T-helper 2 cell treated with Interferon-gamma antibody and Interleukin-4, amounts not matched to agents 5 μg/mL and 100 μg/mL, for 36 hours (primary cell): ENCODE measurements at places on chromosomes 6 and 20.

GRCh38 chr6:168029459-168030217 lies 32.2 kb downstream of the KIF25 start:
- H3K4me3 ChIP-seq, result no peak overlapping the region
- peaks cover 5% of the 10 kb centered on the region for H3K27me3 ChIP-seq
- H3K27ac ChIP-seq, result no peak overlapping the region
- no peak for DNase-seq
- H3K4me1 ChIP-seq, result peaks cover 4% of the 10 kb centered on the region
- H3K36me3 ChIP-seq, result peaks cover 2% of the 10 kb centered on the region

GRCh38 chr6:107809966-107810365 lies 14.1 kb downstream of the SCML4 start:
- H3K27ac ChIP-seq, result no peak overlapping the region
- peaks cover 4% of the 10 kb centered on the region for H3K4me1 ChIP-seq
- H3K4me3 ChIP-seq, result no peak overlapping the region
- H3K36me3 ChIP-seq, result no peaks in the 10 kb centered on the region
- DNase-seq, result no peak

DNA sequence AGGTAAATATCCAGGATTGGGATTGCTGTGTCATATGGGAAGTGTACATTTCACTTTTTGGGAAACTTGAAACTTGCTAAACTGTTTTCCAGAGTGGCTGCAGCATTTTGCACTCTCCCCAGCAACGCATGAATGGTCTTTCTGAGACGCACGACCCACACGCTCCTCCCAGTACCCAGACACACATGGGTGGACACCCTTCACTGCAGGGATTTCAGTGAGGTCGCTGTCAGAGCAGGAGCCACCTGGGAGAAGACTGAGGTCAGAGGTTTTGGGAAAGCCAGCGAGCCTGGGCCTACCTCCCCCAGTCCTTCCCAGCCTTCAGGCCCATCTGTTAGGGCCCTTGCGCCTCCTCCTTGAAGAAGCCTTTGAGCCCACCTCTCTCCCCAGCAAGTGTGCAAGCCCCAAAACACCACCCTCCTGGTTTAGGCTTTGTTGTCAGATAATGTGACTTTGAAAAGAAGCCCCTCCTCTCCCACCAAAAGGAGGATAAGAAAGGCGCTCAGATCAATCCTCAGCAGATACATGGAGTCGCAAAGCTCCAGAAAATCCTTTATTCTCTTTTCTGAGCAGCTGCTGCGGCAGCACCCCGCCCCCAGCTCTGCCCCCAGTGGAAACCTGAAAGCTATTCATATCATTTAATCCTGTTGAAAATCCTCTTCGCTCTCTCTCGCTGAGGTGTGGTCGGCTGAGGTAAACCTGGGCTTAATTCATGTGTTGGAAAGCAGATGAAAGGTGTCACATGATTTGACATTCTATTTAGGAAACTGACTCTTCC lies 12.7 kb upstream of the JAG1 start:
- peaks cover 14% of the 10 kb centered on the region for H3K27me3 ChIP-seq
- H3K4me3 ChIP-seq, result no peak overlapping the region
- no peaks in the 10 kb centered on the region for H3K36me3 ChIP-seq

DNA sequence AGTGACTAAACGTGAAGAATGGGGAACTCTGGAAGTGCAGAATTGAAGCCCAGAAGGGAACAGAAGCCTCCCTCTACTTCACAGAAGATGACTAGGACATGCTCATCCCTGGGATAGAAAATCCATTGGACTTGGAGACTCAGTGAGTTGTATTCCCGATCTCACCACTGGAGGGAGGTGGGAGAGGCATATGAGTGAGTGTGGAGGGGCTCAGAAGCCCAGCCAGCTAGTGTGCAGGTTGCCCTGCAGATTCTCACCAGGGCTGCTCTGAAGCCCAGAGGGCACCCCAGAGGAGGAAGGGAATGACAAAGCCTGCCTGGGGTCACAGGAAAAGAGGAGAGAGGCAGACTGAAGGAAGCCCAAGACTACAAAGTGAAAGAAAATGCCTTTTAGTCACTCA lies 42.1 kb upstream of the HLA-E start:
- H3K27me3 ChIP-seq, result peaks cover 90% of the 10 kb centered on the region
- no peak overlapping the region for H3K4me3 ChIP-seq
- no peak overlapping the region for H3K27ac ChIP-seq
- H3K36me3 ChIP-seq, result no peaks in the 10 kb centered on the region

DNA sequence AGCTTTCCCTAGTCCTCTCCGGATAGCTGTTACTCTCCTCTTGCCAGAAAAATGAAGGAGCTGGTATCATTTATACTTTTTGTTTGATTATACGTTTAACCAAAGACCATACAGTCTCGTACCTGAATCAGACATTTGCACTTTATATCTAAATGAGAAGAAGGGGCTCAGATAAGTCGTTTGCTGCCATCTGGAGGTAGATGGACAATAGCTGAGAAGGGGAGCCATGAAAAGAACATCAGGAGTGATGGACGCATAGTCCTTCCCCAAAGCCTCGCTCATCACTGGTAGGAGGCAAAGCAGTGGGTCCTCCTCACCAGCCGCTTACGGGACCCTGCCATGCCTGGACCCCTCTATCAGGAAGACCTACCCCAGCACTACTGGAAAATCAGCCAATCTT lies 45.4 kb downstream of the RPF2 start:
- DNase-seq, result no peak
- no peaks in the 10 kb centered on the region for H3K4me1 ChIP-seq
- no peak overlapping the region for H3K4me3 ChIP-seq

DNA sequence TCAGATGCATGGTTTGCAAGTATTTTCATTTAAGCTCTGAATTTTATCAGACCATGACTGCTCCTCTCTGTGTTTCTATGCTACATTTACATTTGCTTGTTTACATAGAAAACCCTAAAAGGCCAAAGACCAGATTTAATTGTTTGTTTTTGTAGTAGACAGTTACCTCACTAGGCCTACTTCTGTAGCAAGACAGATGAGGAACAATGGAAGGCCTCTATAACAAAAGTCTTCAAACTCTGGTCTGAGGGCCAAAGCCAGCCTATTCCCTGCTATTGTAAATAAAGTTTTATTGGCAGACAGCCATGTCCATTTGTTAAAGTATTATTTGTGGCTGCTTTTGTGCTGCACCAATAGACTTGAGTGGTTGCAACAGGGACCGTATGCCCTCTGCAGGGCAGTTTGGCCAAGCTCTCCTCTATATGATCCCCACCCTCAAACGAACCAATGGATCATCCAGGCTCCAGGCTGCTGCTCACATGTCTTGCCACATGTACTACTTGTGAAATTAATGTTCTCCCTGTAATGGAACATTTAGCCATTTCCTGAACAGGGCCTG lies 182.0 kb downstream of the DOK5 start:
- H3K36me3 ChIP-seq, result no peaks in the 10 kb centered on the region
- no peak overlapping the region for H3K4me3 ChIP-seq
- no peak overlapping the region for H3K27ac ChIP-seq

GRCh38 chr20:53920647-53921245 lies 149.6 kb downstream of the BCAS1 start:
- no peak for DNase-seq
- no peak overlapping the region for H3K4me3 ChIP-seq
- no peaks in the 10 kb centered on the region for H3K36me3 ChIP-seq
- no peak overlapping the region for H3K27ac ChIP-seq

DNA sequence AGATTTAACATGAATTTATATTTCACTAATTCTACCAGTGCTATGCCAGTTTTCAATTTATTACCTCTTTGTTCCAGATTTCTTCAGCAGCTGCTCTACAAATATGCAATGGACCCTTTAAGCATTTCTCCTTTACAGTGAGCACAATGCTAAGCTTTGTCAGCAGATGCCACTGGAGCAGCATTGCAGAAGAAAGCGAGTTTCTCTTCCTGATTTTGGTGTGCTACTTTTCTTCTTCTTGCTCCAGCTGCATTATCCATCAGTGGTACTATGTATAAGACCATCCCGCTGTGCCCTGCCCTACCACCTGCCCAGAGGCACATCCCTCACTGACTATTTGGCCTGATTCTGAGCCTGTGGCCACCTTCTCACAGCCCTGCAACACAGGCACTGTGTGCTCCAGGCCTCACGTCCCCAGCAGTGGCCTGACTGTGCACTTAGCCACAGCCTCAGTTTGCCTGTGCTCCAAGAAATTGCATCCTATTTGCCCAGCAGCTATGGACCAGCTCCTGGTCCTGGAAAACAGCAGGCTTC lies 84.1 kb downstream of the TNFAIP3 start:
- no peak for DNase-seq
- peaks cover 12% of the 10 kb centered on the region for H3K4me1 ChIP-seq
- H3K4me3 ChIP-seq, result no peak overlapping the region
- peaks cover 5% of the 10 kb centered on the region for H3K27me3 ChIP-seq
